ENCODE measurements at places on chromosomes 12 and 14.

DNA sequence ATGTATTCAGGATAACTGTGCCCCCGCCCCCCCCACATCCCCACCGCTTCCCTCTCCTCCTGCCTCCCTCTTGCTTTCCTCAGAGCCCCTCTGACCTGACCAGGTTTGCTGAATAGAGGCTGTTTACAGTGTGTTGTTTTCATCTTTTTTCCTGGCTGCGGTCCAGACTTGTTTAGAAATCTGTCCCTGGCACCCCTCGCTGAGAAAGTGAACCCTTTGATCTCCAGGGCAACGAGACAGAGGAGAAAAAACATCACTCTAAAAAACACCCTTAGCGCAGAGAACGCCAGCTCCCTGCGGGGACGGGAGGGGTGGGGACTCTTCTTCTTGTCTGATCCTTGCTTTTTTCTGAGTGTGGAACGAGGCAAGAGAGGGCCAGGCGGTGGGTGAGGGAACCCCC is 22.5 kb downstream of the SDS start:
- DNase-seq = no peak

- DNase-seq = peak; percentile 79
Measured at GRCh38 chr14:65019944-65020566, 33.4 kb downstream of the FNTB start.

DNA sequence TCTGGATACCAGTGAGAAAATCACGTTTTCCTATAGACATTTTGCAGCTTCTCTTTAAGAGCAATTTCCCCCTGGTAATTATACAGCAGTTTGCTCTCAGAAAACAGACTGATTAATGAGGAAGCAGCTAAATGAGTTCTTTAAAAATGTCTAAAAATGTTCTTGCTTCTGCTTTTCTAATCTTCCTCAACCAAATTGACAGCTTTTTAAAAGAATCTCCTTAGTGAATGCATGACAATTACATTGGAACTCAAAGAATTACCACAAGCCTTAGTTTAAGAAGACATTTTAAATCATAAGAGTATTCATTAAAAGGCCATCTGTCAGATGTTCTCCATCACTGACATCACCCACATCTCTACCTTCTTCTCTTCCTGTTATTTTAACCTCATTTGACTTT is 135.8 kb upstream of the PLXNC1 start:
- DNase-seq = no peak

DNA sequence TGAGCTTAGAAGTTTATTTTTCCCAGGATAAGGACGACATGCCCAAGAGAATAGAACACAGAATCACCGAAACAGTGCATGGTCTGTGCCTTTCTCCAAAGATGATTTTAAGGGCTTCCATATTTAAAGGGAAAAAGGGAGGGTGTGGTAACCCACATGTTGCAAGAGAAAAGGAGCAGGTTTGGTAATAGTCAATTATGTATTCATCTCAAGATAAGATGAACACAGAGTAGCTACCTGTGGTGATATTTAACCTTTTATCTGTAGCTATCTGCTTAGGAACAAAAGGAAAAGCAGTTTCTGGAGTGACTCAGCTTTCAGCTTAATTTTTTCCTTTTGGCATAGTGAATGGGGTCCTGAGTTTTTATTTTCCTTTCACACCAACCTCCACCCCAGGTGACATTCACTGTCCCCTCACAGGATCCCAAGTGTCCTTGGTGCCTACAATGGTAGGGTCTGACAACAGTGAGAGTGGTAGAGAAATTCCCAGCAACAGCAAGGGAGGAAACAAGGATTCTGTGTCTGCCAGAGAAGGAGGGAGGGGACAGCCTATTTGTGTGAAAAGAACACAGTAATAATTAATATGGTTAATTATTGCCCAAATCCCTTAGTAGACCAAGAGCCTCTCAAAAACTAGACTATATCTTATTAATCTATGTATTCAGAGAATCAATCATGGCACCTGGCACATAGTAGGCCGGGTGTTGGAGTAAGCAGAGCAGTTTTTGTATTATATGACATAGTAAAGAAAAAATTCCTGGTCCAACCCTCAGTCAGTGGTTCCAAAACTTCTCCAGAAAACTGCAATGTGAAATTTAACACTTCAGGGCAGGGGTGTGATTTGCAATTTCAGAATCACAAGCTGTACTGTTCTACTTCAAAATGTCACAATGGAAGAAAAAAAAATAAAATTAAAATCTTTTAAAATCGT is 154.5 kb downstream of the PHLDA1 start:
- DNase-seq = no peak

- DNase-seq = no peak
Measured at GRCh38 chr12:106042037-106042436, 96.7 kb downstream of the NUAK1 start.

DNA sequence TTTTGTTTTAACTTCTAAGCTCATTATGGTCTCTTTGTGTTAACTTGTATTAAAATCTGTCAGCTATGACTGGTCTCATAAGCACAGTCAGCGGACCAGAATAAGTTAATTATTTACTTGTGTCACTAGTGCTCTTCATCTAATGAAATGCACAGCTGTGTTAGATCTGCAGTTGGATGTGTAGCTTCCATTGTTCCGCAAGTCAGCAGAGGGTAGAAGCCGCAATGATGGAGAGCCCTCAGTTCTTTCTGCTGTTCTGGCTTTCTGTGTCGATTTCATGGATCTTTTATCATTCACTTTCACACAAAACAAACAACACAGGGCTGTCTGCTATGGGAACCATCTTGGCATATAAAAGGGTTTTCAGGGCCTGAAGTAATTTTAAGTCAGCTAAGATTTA is 89.3 kb upstream of the RFX4 start:
- DNase-seq = no peak

- DNase-seq = no peak
Measured at GRCh38 chr14:103139132-103140025, 16.1 kb downstream of the TNFAIP2 start.

DNA sequence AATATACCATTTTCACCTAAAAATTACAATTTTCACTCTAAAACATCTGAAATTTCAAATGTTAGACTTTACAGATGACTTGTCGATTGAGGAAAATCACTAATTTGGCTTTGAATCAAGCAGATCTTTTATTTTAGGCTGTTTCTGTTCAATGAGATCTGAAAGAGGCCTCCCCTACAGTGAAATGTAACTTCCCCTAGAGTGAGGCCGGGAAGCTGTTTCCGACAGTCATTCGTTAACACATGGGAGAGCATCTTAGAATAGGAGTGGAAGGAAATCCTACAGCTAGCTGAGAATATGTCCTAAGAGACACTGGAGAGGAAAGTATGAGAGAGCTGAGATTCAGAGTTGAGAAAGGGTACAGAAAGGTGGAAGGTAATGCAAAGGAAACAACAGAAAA is 5.7 kb upstream of the C14orf93 start:
- no peak for DNase-seq

GRCh38 chr14:95431199-95432143 is 85.0 kb downstream of the SYNE3 start:
- DNase-seq = no peak

DNA sequence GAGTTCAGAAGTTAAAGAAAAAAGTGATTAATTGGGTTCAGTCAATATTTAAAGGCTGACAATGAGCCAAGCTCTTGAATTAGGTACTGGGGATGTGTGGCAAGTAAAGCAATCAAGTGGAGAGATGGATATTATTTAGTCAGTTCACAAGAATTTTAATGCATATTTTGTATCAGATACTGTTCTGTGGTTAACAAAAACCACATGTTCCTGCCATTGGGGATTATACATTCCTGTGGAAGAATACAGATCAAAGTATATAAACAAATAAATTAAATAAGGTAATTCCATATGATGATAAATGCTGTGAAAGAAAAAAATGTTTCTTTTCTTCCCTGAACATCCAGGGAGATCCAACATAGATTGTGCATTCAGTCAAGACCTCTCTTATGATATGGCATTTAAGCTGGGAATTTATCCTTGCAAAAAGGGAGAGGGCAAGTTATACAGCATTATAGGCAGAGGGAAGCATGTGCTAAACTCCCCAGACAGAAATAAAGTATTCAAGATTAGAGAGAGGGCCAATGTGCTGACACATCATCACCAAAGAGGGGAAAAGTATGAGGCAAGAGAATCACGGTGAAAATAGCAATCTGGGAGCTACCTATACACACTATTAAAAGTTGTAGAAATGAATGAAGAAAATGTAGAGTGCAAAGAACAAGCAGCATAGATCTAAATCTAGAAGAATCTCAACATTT is 17.6 kb upstream of the A2M start:
- DNase-seq = no peak

DNA sequence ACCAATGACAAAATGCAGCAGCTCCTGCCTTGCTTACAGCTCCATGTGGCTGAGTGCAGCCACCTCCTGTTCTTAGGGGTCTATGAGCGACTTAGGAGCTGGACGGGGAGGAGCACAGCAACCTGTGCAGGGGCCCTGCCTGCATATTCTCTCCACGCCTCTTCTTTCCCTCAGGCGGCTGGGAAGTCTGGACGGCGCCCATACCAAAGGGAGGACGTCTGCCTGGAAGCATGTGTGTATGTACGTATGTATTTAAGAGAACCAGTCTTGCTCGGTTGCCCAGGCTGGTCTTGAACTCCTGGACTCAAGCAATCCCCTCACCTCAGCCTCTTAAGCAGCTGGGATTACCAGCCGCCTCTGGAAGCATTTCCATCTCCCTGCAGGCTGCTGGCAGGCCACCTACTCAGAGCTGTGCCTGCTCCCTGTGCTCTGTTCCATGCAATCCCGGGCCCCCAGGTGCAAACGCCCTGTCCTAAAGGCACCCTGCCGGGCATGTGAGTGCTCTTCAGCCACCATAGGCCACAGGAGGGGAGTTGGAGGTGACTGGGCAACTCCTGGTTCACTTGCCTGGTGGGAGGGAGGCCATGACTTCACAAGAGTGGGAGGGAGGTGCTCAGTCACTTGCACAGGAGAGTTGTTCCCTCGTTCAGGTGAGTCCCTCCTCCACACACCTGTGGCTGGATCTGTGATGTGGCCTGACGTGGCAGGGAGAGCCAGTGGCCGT is 44.3 kb downstream of the KCNA5 start:
- no peak for DNase-seq

GRCh38 chr12:100897240-100897639 is 102.7 kb downstream of the ANO4 start:
- DNase-seq = no peak

GRCh38 chr12:22687361-22688076 is 62.5 kb downstream of the ETNK1 start:
- DNase-seq = peak; percentile 13

- DNase-seq = no peak
Measured at GRCh38 chr12:130423991-130424857, 86.5 kb downstream of the PIWIL1 start.

DNA sequence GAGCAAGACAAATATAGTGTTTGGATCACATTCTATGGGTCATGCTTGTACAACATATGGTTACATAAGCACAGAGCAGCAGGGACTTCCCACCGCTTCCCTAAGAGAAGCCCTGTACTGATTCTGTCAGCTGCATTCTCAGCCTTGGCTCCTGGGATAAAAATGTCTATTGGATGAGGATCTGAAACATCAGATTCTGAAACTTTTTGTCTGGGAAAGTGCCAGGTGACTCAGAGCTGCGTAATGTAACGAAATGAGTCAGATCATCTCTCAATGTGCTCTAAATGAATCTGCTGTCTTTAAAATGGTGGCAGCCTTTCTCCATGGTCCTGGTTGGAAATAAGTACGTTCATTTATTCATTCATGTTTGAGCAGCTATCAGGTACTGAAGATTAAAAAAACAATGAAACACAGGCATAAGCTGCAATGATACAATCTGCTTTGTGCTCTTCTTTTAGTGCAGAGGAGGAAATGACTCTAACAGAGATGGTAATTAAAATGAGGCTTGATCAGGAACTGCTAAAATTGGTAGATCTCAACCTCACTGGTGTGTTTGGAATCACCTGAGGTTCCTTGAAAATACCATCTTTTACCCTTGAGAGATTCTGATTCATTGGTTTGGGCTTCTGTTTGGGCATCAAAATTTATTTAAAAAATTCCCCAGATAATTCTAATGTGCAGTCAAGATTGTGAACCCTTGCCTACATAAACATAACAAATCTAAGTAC is 99.1 kb upstream of the NAP1L1 start:
- peak; percentile 95 for DNase-seq

GRCh38 chr12:32273712-32274111 is 125.6 kb upstream of the FGD4 start:
- no peak for DNase-seq

- peak; percentile 51 for DNase-seq
Measured at GRCh38 chr14:102778338-102779083, 1.3 kb downstream of the TRAF3 start.
